Activated CD4-positive, alpha-beta T cell treated with anti-CD3 and anti-CD28 coated beads for 24 hours (primary cell): ENCODE measurements at places on chromosomes 13 and 19.

DNA sequence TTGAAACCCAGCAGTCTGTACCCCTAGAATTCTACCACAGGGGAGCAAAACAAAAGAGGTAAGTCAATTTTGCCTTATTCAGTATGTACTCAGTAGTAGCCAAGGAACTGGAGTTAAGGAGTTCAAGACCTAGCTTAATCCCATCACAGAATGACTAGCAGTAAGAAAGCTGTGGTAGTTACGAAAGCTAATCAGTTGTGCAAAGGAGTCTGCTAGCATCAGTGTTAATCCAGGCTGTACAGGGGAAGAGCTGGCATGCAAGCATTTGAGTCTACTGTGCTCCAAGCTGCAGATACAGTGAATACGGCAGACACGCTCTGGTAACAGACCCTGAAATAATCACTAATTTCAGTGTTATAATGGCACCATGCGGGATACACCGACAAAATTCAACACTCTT, 4.7 kb downstream of the DNMT1 start:
- no peak for DNase-seq

GRCh38 chr19:42269478-42270345, 660 bp downstream of the CIC start:
- no peak for DNase-seq

- no peak for DNase-seq
These were observed 101.4 kb downstream of the ABCC4 start for GRCh38 chr13:95199896-95200295.

DNA sequence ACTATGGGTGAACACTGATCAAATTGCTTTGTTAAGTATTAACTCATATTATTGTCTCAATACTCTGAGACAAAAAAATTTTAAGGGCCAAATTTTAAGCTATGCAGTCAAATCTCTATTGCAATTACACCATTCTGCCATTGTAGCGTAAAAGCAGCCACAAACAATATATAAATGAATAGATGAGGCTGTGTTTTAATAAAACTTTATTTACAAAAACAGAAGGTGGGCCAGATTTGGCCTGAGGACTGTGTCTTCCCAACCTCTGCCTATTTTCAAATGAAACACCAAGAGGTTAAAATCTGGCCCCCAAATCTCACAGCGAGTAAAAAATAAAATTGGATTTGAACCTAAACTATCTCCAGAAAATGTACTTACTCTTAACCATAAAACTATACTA, 51.7 kb downstream of the MBD3L2B start:
- DNase-seq = no peak

DNA sequence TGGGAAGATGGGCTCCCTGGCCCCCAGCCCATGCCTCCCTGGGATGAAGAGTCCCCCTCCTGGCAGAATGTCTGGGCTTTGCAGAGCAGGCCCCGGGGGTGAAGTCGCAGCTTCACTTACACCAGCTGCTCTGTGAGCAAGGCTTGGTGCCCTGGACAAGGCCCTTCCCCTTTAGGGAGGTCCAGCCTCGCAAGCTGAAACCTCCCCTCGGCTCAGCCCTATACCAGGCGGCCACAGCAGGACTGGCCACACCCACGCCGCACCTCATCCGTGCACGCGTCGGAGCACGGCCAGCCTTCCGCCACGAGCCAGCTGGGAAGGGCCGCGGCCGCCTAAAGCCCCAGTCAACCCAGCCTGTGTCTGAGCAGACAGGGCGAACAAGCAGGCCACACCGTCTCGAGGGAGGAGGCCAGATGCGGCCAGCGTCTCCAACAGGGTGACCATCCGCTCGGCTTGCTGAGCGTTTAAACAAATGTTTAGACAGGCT, 83.2 kb upstream of the MCF2L start:
- no peak for DNase-seq

GRCh38 chr13:35923347-35923746, 207.8 kb downstream of the DCLK1 start:
- no peak for DNase-seq

- no peak for DNase-seq
These were observed 16.6 kb upstream of the EPHX3 start for GRCh38 chr19:15248648-15249527.

GRCh38 chr19:5914358-5914774, 312 bp downstream of the CAPS start:
- no peak for DNase-seq
